ENCODE measurements at places on chromosomes 12 and 14.

- no peak for DNase-seq
Measured at GRCh38 chr14:50345846-50346422, 33.8 kb downstream of the DMAC2L start.

DNA sequence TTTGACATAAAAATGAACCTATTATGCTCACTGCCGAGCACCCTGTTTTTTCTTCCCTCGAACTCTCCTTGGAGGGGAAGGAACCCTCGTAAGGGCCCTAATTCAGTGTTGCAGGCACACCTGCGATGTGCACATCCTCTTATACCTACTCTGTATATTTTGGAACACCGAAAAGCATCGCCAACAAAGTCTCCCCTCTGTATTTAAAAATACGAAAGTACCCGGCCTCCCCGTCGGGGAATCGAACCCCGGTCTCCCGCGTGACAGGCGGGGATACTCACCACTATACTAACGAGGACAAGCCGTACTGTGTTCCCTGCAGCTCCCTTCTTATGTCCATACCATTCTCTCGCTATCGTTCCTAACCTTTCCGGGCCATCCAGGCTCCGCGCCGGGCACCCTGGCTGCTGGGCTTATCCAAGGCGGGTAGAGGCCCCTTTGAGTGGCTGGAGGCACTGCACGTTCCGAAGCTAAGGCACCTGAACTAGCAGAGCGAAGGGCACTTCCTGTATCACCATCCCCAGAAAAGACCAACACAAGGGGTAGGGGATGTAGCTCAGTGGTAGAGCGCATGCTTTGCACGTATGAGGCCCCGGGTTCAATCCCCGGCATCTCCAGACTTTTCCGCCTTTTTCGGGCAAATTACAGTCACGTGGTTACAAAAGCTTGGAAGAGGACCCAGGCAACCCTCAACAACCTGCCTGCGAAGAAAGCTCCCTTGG lies 25.1 kb upstream of the UBC start:
- peak; percentile 77 for DNase-seq

DNA sequence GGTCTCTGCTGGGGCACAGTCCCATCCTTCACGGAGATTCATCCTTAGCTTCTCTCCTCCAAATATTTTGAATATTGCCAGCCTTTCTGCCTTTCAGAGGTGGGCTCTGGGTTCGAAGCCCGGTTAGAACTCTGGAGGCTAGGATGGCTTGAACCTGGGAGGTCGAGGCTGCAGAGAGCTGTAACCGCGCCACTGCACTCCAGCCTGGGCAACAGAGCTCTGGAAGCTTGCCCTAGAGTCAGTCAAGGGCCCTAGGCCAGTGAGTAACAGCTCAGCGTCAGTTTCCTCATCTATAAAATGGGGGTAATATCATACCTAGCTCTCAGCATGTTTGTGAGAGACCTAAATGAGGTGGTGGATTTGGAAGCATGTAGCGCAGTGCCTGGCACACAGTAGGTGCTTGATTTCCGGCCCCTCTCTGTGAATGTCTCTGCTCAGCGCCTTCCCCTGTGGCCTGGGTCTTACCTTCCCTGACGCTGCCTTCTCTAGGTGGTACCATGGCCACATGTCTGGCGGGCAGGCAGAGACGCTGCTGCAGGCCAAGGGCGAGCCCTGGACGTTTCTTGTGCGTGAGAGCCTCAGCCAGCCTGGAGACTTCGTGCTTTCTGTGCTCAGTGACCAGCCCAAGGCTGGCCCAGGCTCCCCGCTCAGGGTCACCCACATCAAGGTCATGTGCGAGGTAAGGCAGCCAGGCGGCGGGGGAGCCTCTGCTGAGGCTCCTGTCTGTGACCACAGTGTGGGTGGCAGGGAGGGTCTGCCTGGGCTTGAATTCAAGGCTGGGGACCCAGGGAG lies 3.4 kb downstream of the PTPN6 start:
- DNase-seq = no peak

GRCh38 chr14:71140157-71140556 lies 232.9 kb downstream of the PCNX1 start:
- DNase-seq = no peak

GRCh38 chr14:79663453-79663852 lies 547.9 kb downstream of the DIO2 start:
- DNase-seq = no peak

DNA sequence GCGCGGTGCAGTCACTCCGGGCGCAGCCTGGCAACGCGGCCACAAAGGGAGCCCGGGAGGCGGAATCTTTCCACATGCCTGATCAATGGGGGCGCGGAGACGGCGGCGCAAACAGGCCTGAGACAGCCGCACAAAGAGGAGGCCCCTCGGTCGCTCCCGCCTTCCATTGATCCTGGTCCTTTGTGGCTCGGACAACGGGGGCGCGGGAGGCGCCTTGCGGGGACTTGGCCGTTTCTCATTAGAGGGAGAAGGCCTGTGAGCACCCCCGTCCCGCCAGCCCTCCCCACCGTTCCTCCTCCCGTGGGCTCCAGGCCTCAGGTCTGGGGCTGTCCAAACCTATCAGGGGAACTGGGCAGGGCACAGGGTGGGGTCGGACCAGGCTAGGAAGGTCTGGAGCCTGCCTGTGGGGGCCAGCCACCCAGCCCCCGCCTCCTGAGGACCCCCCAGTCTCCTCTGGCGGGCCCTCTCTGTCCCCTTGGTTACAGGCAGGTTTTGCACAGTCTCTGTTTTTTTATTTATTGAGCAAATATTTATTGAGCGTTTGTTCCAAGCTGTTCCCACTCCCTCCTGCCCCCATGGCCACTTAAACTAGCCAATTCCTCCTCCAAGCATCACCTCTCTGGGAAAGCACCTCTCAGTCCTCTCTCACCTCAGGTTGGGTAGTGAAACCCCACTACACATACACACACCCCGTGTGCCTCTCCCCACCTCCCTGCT lies 29.0 kb upstream of the MSI1 start:
- no peak for DNase-seq

GRCh38 chr12:72366255-72366654 lies 94.1 kb downstream of the TRHDE start:
- DNase-seq = no peak

Data from stimulated activated CD8-positive, alpha-beta memory T cell treated with anti-CD3 and anti-CD28 coated beads, Interleukin-7, amount 100 ng/mL, for 1 hour (primary cell).